ENCODE measurements at places on chromosomes 12 and 14.

- no peak for DNase-seq
Observed at GRCh38 chr12:51864833-51865670, 16.5 kb upstream of the FIGNL2 start.

- DNase-seq, result no peak
Observed at GRCh38 chr12:43812057-43812456, 5.9 kb upstream of the TWF1 start.

GRCh38 chr12:130838284-130838950 lies 633 bp downstream of the STX2 start:
- no peak for DNase-seq

GRCh38 chr12:77025782-77026314 lies 39.5 kb downstream of the E2F7 start:
- no peak for DNase-seq

DNA sequence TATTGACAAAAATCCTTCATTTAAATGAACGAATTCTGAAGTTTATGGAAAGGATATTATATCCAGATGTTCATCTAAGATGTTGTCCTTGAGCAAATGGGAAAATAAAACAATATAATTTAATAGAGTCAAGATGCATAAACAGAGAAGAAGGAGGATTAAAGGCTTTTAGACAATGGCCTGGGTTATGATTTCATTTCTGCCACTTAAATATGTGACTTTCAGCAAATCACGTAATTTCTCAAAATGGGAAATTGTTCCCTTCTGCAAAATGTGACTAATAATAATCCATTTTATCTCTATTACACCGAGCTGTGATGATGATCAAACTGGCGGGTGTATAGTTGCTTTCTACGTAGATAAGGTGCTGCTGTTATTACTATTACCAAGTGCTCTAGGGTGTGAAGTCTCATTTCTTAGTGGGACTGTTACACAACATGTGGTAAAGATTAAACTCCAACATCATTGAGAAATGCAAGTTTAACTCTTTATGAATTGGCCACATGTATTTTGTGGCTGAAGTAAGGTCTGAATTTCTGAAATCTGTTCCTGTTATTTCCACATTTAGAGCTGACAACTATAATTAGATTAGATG lies 157.0 kb downstream of the MYRFL start:
- no peak for DNase-seq

DNA sequence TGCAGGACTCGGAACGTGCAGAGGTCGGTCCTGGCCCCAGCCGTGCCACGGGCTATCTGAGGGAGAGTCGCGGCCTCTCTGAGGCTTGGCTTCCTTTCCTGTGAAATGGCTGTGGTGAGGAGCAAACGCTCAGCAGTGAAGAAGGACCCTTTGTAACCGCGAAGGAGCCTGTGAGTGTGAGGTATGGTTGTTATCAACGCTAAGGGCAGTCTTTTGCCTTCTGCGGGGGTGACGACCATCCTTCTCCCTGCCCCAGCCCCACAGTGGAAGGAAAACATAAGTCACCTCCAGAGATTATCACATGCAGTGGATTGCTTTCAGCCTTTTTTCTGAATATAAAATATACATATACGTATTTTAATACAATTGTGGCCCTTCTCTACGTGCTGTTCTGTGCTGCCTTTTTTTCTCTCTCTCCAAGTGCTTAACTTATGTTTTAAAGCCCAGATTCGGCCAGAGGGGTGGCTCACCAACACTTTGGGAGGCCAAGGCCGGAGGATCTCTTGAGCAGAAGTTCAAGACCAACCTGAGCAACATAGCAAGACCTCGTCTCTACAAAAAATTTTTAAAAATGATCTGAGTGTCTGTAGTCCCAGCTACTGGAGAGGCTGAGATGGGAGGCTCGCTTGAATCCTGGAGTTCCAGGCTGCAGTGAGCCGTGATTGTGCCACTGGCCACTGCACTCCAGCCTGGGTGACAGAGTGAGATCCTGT lies 17.4 kb downstream of the TAMALIN start:
- DNase-seq, result no peak

DNA sequence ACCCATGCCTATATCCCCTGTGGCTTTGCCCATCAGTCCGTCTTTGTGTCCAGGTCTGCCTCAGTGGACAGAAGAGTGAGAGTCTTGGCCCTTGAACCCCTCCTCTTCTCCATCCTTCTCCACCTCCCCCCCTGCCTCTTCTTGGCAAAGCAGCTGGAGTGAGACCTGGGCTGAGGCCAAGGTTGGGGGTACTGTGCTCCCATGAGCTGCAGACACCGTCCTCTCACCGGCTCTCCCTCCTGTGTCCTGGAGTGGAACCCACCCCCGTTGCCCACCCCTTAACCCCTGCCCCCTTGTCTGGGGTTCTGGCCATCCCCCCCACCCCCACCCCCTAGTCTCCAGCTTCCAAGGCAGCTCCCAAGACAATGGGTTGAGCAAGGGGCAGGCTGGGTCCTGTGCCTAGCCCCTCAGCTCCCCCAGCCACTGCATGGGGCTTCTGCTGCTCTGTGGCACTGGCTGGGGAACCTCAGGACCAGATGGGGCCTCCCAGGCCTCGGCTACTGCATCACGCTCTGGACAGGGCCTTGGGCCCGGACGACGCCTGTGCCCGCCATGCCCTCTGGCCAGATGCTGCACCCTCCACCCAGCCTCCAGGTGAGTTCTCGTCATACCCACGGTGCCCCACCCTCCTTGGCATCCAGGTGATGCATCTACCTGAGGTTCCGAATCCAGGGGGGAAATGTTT lies 35.7 kb downstream of the RTL1 start:
- DNase-seq, result no peak

- DNase-seq, result peak; percentile 55
Observed at GRCh38 chr12:117134059-117134458, 34.8 kb upstream of the TESC start.

- no peak for DNase-seq
Observed at GRCh38 chr14:76257111-76257803, 105.5 kb downstream of the GPATCH2L start.

- DNase-seq, result no peak
Observed at GRCh38 chr12:118409834-118410233, 33.5 kb downstream of the SUDS3 start.

DNA sequence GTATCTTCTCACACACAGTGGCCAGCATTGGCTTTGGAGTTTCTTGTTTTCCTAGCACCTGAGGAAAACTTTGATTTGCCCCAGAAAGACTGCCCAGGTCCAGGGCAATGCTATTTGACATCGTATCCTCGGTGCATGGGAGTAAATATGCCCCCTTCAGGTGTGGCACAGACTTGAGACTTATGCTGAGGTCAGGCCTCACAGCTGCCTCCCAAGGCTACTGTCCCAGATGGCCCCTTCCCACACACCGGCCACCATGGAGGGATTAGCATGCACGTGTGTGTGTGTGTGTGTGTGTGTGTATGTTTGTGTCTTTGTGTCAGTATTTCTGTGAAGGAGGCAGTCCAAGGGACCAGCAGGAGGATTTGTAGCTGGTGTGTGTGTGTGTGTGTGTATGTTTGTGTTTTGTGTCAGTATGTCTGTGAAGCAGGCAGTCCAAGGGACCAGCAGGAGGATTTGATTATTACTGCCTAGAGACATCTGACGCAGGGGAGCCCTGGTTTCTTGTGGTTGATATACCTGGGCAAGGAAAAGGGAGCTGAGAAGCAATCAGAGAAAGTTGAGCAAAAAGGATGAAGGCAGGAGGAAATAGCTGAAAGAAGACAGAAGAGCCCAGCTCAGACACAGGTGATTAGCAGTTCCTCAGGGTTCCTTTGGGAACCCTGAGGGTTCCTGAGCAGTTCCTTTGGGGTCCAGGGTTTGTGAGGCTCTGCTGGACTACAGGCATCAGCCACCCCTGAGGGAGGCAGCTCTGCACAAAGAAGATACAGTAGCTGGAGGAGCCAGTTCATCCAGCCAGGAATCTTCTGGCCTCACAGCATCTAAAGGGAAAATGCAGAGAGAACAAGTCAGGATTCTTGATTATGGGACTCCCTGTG lies 42.2 kb downstream of the COX16 start:
- DNase-seq, result no peak

DNA sequence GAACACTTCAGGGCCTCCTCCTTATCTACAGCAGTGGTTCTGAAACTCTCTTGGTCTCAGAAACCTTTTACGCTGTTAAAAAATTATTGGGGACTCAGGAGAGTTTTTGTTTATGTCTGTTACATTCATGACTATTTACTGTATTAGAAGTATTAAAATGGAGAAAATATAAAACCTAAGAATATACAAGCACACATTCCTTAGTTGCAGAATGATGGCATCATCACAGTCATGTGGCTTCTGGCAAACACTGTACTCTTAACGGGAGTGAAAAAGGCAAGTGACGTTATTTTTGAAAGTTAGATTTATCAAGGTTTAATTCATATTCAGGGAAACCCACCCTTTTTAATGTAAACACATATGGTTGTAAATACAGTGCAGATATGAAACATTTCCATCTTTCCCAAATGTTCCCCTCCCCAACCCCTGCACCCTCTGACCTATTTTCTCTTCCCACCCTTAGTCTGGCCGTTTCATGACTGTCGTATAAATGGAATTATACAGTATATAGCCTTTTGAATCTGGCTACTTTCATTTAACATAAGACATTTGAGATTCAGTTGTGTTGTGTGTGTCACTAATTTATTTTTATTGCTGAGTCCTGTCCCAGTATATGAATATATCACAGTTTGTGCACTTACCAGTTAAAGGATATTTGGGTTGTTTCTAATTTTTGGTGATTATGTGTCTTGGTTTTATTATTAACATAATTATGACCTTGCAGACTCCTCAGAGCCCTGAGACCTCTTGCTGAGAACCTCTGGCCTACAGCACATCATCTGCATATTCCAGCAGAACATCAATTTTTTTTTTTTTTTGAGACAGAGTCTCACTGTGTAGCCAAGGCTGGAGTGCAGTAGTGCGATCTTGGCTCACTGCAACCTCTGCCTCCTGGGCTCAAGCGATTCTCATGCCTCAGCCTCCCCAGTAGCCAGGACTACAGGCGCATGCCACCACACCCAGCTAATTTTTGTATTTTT lies 457.0 kb downstream of the PCNX1 start:
- no peak for DNase-seq

DNA sequence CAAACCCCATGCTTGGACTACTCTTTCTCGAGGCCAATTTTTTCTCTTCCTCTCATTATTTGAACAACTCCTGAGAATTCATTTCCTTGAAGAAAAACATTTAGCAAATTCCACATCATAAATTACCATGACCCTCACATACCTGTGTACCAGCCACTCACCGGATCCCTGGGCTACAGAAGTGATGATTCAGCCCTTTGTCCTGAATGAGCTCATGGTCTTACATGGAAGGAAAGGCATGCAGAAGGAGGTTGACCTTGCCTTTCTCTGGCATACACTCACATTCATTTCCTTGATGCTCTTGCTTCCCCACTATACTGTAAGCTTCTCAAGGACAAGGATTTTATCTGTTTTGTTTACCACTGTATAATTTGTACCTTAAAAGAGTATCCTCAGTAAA lies 191.5 kb downstream of the SLC5A8 start:
- no peak for DNase-seq

DNA sequence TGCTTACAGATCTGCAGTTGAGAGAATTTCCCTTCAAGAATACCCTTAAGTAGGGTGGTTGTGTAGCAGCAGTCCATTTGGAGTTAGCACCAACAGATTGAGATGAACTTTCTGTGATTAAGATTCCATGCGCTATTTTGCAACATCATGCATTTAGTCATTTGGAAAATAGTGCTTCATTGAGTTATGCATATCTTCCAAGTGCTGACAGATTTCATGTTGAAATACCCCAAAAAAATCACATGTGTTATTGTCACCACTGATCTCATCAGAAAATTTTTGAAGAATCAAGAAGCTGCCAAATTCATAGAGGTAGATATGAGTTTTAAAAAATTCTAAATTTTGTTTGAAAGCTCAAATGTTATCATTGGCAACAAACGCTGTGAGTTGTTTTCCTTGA lies 35.5 kb upstream of the OSBPL8 start:
- DNase-seq, result no peak

- no peak for DNase-seq
Observed at GRCh38 chr12:122861587-122861970, 26.3 kb downstream of the HIP1R start.

GRCh38 chr12:6936636-6937480 lies 6.8 kb upstream of the RNU7-1 start:
- DNase-seq, result no peak

DNA sequence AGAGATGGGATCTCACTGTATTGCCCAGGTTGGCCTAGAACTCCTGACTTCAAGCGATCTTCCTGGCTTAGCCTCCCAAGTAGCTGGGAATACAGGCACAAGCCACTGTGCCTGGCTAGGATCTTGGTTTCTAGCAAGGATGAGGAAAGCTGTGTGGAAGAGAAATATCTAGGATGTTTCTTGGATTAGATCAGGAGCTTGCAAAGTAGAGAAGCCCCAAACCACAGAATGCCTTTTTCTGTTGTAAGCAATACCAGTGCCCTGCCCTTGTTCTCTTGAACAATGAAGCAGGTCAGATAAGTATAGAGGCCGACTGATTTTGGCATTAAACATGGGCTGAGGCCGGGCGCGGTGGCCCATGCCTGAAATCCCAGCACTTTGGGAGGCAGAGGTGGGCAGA lies 44.3 kb upstream of the STRN3 start:
- no peak for DNase-seq

DNA sequence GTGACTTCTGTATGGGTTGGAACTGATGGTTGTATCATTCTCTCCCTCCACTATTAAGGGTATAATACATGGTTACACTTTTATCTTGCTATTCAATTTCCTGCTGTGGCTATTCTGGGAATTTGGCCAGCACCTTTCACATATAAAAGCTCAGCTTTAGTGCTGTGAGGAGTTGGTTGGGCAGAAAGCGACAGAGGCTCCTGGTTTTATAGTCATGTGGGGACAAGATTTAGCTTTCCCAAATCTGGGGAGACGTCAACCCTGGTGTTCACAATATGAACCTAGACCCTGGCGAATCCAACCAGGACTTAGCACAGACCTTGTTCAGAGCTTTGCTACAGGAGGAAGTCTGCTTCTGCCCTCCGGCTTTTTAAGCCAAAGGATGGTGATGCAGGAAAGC lies 36.5 kb downstream of the FOS start:
- DNase-seq, result no peak

- DNase-seq, result no peak
Observed at GRCh38 chr14:54742492-54743350, 159.9 kb downstream of the GCH1 start.

DNA sequence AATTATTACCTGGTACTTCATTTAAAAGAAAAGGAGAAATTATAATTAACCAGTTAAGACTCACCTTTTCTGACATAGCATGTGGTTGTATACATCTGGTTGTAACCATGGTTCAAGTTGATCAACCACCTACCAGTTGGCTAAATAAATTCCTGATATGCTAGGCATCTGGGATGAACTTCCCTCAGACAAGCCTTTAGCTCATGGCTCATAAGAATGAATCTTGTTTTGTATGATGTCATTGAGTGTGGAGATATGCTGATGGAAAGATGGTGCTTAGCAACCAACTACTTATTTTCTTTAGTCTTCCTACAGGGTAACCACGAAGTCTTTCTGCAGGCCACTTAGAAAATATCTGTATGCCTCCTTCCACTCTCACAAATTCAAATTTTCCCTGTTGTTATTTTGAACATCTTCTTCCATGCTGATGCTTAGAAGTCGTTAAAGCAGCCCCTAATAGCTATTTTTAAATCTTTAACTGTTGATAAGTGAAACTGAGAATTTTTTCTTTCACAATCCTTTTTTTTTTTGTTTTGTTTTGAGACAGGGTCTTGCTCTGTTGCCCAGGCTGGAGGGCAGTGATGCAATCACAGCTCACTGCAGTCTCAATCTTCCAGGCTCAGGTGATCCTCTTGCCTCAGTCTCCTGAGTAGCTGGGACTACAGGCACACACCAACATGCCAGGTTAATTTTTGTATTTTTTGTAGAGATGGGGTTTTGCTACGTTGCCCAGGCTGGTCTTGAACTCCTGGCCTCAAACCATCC lies 51.9 kb upstream of the PTHLH start:
- no peak for DNase-seq

Data from NCI-H446 (cell line).